ENCODE measurements at places on chromosomes 7 and 10.

DNA sequence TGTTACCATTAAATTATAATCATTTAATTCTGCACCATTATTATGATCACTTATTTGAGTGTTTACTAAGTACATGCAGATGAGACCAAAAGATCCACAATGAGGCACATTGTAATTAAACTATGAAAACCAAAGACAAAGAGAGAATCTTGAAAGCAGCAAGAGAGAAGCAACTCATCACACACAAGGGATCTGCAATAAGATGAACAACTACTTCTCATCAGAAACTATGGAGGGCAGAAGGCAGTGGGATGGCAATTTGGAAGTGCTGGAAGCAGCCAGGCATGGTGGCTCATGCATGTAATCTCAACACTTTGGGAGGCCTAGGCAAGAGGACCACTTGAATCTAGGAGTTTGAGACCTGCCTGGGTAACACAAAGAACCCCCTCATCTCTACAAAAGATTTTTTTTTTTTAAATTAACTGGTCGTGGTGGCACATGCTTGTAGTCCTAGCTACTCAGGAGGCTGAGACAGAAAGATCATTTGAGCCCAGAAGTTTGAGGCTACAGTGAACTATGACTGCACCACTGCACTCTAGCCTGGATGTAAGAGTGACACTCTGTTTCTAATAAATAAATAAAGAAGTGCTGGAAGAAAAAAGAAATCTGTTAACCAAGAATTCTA is 47.7 kb downstream of the CDK6 start:
- no peak for DNase-seq

GRCh38 chr7:129848436-129848835 is 104.3 kb downstream of the UBE2H start:
- no peak for DNase-seq

- DNase-seq, result no peak
Measured at GRCh38 chr10:129758207-129759021, 205.7 kb downstream of the EBF3 start.

DNA sequence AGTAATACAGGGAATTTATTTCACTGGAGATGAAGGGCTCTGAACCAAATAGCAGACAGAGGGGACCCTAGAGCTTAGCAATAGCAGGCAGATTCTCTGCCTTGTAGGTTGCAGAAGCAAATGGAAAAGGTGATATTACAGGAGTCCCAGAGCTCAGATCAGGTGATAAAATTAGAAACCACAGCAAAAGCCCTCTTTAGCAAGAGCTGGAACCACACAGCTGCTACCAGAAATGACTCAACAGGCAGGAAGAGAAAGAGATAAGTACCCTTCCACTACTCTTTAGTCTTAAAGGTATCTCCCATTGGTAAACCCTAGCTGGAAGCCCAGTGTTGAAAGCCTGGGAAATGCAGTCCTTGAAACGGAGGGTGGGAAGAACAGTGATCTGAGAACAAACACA is 535.6 kb upstream of the GHITM start:
- DNase-seq, result no peak

DNA sequence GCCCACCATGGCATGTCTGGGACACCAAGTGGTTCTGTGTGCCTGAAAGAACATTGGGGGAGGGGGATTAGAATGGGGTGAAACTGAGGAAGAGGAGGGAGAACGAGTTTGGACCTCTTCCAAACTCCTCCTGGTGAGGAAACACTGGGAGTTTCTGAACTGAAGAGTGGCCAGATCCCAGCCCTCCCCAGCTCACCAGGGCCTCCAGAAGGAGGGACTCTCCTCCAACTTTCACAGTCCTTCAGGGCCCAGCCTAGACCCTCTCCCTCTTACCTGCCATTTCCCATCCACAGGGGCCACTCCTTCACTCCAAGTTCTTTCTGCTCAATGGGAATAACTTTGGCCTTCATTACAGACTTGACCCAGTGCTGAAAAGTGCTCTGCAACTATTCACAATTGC is 132.0 kb upstream of the FOXK1 start:
- no peak for DNase-seq

DNA sequence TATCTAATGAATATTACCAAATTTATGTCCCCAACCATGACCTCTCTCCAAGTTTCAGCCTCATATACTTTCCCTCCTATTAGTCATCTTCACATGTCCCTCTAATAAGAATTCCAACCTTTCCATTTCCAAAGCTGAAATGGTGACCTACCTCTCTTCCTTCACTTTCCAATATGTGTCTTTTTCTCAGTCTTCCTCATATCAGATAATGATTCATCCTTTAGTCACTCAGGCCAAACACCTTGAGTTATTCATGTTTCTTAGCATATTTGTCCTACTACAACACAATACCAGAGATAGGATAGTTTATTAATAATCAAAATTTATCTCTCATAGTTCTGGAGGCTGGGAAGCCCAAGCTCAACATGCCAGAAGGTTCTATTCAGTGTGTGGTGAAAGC is 318.5 kb upstream of the ZWINT start:
- no peak for DNase-seq

GRCh38 chr7:85750454-85750949 is 563.6 kb upstream of the SEMA3D start:
- DNase-seq, result peak; percentile 39

DNA sequence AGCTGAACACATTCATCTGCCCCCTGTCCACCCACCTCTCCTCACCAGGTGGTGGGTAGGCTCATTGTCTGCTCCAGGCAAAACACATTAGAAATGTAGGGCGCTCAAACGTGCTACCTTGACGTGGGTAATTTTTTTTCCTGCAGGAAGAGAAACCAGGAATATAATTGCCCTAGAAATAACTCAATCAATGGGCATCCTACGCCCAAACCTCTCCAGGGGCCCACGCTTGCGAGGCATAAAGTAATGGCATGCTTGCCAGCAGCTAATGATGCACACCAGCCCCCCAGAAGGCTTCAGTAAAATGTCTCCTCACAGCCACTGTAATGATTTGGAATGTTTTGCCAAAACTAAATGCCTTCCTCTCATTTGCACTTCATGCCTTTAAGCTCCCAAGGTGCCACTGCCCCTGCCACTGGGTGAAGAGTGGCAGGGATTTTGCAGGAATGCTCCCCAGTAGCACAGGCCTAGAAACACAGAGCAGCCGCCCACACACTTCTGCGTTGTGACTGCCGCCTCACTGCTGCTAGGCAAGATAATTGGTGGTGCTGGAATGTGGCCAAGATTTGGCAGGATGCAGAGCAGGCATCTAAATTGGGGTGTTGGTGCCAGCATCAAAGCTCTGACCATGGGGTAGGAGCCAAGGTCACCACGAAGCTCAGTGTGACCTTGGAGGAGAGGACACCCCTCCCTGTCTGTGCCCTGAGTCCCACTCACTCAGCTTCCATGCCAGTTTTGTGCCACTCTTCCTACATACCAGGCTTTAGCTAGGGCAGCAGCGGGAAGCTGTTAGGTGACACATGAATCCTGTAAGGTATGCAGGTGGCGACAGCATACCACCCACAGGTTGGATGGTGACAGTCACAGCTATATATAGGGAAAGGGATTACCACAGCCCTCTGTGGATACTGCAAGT is 48.7 kb upstream of the PPP1R3C start:
- no peak for DNase-seq

- DNase-seq, result no peak
Measured at GRCh38 chr7:134856691-134857090, 77.3 kb downstream of the CALD1 start.

DNA sequence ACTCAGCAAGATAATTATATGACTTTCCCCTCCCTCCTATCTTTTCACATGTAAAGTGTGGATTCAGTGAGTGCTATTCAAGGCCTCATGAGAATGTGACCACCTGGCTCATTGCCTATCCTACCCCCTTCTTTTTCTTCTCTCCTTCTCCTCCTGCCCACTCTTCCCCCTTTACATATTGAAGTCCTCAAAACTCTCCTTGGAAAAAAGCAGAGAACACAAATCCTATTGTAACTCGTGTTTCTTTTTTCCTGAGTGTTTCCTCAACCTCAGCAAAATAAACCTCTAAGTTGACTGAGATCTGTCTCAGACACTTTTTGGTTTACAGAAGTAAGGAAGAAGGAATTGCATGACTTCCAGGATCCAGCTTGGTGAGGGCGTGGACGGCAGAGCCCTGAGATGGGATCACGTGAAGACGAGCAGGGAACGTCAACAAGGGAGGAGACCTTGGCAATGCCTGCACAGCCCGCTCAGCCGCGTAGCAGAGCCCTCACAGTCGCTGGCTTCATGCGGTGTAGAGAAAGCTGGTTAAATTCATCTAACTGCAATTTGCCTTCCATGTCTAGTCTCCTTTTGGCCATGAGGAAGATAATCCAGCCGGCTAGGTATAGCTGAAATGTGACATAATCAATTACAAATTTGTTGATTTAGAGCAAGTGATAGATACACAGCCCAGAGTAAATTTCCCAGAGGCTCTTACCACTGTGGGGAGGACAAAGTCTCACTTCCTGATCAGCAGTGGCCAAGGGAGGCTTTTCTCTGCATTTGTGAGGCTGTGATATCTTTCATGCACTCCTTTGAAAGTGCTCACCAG is 75.7 kb downstream of the LYZL2 start:
- DNase-seq, result no peak

DNA sequence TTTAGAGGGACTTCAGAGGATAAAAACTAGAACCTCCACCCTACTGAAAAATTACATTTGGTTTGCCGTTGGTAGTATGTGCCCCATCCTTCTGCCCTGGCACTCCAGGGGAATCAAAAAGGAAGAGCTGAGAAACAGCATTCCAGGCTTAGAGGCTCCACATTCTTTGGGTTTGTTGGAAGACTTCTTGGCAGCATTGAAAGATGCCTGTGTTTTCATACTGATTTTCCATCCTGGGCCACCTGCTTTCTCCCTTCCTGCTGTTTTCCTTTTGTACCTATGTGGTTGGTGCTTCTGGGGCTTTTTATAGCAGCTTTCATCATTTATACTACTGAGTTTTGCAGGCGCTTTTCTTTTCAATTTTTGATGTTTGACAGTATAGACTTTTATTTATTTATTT is 61.7 kb downstream of the AUTS2 start:
- DNase-seq, result no peak

GRCh38 chr7:142420554-142421362 is 162.9 kb upstream of the PRSS58 start:
- DNase-seq, result no peak

- no peak for DNase-seq
Measured at GRCh38 chr10:68959695-68960527, 3.9 kb downstream of the DDX21 start.

DNA sequence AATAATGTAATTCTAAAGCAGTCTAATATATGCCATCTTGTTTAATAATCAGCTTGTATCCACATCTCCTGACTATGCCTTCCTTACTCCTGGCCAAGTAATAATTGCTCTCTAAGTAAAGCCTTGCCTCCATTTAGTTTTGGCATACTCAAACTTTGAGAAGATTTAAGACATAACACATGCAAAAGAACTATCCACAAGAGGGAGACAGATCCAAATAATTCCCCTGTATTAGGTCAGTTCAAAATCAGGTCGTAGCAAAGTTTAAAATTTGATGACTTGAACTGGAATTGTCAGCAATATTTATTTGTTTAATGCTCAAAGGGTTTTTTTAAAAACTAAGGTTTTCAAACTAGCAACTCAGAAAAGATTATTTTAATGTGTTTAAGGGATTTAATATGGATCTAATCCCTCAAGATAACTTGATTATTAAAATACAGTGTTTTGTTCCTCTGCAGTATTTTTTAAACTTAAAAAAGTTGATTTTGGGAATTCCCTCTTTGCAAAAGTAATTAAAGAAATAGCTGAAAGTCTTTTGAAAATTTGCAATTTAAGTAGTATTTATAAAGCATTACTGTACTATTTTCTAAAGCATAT is 95.3 kb downstream of the HDAC9 start:
- DNase-seq, result peak; percentile 45

GRCh38 chr10:72370201-72370722 is 15.5 kb upstream of the DNAJB12 start:
- DNase-seq, result no peak

- DNase-seq, result no peak
Measured at GRCh38 chr10:104824380-104825006, 183.4 kb downstream of the SORCS3 start.

- no peak for DNase-seq
Measured at GRCh38 chr10:89540420-89540949, 5.1 kb upstream of the SLC16A12 start.

DNA sequence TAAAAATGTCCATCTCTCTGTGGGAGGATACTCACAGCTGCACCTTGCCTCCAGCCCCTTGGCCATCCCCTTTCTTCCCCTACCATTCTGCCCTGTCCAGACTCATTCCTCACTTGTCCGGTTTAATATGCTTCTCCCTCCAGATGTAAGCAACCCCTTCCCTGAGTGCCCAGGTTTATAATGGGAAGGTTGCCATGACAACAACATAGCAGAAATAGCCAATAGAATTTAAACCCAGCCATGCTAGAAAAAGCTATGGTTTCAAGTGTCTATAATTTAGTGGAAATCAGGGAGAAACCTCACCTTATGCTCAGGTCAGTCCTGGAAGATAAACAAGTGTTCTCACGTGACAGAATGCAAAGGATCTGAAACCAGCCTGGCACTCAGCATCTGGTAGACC is 196.0 kb upstream of the FZD8 start:
- no peak for DNase-seq

GRCh38 chr7:4631380-4632179 is 50.5 kb upstream of the FOXK1 start:
- DNase-seq, result peak; percentile 94

GRCh38 chr10:115384665-115385064 is 291.5 kb downstream of the ATRNL1 start:
- no peak for DNase-seq

GRCh38 chr10:92263396-92263795 is 27.5 kb downstream of the CPEB3 start:
- no peak for DNase-seq

- no peak for DNase-seq
Measured at GRCh38 chr10:18793951-18794350, 134.7 kb downstream of the ARL5B start.

GRCh38 chr10:12726971-12727831 is 274.3 kb downstream of the CCDC3 start:
- DNase-seq, result no peak

GRCh38 chr7:123881300-123881699 is 36.3 kb downstream of the HYAL4 start:
- DNase-seq, result no peak

DNA sequence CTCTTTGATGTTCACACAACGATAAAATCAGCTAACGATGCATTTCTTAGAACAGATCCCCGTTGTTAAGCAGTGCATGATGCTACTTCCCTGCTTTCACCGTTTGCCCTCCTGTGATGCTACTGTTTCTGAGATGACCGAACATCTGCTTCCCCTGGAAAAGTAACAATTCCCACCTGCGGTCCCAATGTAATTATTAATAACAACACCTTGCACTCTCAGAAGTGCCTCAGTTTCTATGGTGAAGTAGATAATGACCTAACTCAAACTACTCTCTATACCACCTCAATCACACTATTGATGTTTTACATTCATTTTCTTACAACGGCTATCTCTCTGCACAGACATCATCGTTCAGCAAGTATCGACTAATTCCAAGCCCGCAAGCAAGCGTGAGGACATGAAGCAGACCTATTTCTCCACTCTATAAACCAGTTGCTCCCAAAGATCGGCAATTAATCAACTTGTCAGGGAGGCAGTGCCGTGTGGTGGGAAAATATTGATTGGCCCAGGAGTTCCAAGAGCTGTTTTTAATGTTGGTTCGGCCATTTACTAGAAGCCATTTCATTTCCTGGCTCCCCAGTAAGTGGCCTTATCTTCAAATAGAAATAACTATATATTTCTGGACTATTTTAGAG is 42.7 kb downstream of the FAM107B start:
- no peak for DNase-seq
